Omental fat pad (tissue), 4 donors: ENCODE measurements at places on chromosomes 16 and 17. TPM values are rescaled to one million over a fixed set of nuclear protein-coding genes. Genes with fewer than 3 reads are reported as not detected.

Gene SEPTIN12
- total RNA-seq = not detected

Gene TMEM204
- 21.4 TPM for total RNA-seq

GRCh38 chr17:36778448-36778847, 158.8 kb upstream of the LHX1 start:
- no peak for DNase-seq

GRCh38 chr17:34644941-34645550, 65.7 kb downstream of the TMEM132E start:
- no peak for DNase-seq

GRCh38 chr16:9874219-9874618, 308.0 kb downstream of the GRIN2A start:
- no peak for DNase-seq

Gene SMIM36
- total RNA-seq = not detected

- DNase-seq = no peak
These were observed 54.5 kb downstream of the NACA2 start for GRCh38 chr17:61536422-61536955.

Gene CMIP
- total RNA-seq = 24.7 TPM

Gene C16orf89
- total RNA-seq = 5.3 TPM

GRCh38 chr16:68402748-68403040, 45.6 kb downstream of the SMPD3 start:
- no peak for DNase-seq

DNA sequence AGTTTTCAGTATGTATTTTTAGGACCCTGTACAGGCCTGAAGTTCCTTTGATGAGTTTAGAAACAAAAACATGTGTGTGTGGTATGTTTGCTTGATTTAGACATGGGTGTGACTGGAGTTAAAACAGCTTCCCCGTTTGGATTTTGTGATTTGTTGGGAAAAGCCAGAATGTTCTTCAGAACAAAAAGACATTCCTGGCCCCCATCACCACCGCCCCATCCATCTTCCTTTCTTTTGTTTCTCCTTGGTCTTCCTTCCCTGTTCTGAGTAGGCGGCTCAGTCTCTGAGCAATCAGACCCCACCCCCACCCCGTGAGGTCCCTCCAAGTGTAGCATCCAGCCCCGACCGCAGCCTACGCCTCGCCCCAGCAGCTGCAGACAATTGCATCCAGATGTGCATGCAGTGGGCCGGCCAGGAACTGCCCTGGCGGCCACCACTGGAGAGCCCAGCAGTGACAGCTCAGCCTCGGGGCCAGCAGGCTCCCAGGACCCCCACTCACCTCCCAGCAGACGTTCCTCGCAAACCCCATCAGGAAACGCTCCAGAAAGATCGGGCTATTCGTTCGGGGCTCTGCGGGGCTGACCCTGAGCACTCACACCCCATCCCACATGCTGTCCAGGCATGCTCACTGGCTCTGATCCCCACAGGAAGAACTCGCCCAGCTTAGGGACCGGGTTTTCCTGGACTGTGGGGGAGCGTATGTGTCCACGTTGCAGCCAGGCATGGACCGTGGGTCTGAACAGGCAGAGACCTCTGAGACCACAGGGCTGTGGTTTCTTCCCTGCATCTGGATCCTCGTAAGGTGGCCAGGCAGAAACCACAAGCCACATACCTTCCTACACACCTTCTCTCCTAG, 99.8 kb upstream of the CDH5 start:
- DNase-seq = no peak

Gene PTX4
- not detected for total RNA-seq

DNA sequence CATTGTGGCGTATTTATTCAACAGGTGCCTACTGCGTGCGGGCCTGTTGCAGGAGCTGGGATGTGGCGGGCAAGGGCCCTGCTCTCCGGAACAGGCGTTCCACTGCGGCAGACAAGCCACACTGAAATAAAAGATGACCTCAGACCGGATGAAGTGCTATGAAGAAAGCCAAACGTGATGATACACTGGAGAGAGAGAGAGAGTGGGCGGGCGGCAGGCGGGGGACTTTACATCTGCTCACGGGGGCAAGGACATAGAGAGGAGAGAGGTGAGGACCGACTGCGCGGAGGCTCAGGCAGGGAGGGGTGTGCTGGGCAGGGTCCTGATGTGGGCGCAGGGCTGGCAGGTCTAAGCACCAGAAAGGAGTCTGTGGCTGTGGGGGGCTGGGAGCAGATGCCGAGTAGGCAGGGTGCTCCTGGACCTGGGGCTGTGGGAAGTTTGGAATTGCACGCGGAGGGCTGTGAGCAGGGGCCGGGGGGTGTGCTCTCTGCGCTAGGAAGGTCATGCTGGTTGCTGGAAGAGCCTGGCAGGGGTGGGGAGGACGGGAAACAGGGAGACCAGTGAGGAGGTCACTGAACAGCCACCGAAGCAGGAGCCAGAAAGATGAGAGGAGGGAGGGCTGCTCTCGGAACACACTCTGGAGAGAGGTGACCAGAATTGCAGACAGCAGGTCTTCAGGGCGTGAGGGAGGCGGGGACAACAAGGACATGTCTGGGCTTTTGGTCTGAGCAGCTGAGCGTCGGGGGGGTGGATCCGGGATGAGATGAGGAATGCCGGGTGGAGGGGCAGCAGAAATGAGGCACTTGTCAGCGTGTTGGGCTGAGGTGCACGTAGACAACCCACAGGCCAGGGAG, 9.9 kb downstream of the MXRA7 start:
- no peak for DNase-seq

GRCh38 chr16:684961-685696, 995 bp upstream of the JMJD8 start:
- DNase-seq = no peak

- no peak for DNase-seq
These were observed 63.3 kb upstream of the HSBP1 start for GRCh38 chr16:83744441-83744981.

DNA sequence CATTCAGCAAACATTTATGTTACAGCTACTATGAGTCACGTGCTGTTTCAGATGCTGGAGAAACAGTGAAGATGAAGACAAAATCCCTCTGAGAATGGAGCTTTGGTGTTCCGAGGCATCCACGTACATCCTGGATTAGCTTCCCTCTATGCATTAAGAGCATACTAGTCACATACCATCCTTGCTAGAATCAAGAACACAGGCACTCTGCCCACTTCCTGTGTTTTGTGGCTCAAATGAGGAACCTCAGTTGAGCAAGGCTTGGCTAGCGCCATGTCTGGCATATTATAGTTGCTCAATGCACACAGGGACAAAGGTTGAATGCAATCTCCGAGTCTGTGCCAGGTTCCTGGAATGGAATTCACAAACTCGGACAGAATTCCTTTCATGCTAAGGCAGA, 297.5 kb downstream of the XYLT1 start:
- DNase-seq = no peak

Gene GPR142
- total RNA-seq = not detected

Gene CCR7
- 0.37 TPM for total RNA-seq

- DNase-seq = no peak
These were observed 6.8 kb downstream of the KIFC3 start for GRCh38 chr16:57795431-57795878.

Gene PSME3
- 72.1 TPM for total RNA-seq

DNA sequence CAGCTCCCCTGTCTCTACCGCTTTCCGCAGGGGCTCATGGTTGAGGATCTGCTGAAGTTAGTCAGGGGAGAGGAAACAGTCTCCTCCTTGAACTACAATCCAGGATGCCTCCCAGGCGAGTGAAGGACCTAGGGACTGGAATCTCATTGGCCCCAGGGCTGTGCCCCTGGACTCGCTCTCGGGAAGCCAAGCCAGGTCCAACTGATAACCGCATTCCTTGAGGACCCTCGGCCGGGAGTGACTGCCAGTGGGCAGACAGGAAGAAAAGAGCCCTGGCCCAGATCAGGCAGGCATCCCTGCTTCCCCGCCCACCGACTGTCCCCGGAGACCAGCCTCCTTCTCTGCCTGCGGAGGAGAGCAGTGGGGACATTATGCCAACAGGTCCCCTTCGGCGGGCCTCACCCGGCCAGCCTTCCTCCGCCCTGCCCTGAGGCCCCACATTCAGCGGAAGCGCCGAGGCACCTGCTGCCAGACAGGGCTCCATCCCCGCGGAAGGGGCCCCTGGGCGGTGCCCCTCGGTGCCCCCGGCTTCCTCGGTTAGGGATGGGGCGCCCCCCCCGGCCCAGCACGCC, 776 bp downstream of the LRRC75A start:
- no peak for DNase-seq

DNA sequence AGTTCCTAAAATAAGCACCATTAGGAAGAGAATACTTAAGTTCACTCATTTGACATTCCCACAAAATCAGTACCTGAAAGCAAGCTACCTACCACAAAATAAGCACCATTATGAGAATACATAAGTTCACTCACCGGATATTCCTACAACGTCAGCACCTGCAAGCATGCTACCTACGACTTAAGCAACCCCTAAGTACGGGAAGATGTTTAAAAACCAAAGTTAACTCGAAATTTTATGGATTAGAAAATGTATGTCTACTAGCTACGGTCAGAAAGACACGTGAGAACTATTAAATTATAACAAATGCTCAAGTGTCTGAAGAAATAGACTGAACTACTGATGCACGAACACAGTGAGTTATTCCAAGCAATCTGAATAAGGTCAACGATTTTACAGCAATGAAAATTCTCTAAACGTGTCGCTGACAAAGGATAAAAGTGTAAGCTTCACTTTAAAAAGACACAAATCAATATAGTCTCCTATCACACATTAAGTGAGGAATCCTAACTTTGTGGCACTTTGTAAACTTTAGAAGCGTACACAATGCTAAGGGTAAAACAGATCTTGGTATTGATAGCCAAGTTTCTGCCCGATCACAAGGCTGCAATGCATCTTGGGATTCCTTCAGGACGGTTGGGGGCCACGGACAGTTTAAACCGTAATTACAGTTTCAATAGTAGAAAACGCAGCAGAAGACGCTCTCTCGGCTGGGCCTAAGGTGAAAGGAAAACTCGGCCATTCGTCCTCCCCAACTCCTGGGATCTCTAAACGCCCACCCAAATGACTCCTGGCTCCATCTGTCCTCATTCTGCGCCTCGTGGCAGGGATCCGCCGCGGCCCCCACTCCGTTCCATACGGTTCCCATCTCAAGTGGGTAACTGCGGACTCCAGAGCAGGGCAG, 1.3 kb downstream of the GSPT1 start:
- no peak for DNase-seq

Gene DRC7
- not detected for total RNA-seq

DNA sequence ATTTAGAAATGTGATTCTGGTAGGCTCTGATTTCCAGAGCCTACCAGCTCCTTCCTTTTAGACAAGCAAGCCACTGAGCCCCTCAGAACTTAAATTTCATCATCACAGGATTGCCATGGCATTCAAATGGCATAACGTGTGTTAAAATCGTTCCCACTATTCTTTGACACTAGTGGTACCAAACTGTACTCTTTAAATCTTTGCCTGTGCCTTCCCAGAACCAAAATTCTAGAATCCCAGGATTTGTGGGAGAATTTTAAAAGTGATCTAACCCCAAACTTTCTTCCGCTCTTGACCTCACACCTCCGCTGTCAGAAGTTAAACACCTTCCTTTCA, 287 bp upstream of the INTS2 start:
- no peak for DNase-seq

DNA sequence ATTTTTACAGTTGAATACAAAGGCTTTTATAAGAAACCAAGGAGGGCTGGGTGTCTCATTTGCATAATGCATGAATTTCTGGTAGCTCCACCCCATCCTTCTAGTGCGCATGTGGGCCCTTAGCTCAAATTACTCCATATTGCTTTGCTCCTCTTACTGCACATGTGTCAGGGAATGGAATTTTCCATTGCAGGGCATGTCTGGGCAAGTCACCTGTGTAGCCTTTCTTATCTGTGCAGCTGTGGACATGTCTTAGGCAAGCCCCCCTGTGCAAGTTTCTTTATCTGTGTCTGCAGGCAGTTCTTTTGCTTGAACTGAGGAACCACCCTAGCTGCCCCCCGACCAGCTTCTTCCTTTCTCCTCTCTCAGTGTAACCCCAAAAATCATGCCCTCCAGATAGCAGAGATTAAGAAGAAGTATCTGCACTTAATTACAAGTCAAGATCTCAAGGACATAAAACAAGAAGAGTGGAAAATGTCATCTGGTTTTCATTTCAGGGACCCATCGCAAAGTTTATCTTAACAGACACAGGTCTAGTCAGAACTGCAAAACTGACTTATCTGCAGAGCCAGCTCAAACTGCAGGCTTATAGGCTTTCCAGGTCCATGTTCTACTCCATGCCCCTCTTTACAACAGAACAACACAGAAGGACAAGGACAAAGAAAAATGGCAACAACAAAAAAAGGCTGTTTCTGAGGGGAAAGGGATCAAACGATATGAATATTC, 137.9 kb upstream of the HS3ST4 start:
- DNase-seq = no peak

- DNase-seq = no peak
These were observed 232.3 kb downstream of the XYLT1 start for GRCh38 chr16:17238285-17239028.

Gene FASN
- total RNA-seq = 1,522 TPM

DNA sequence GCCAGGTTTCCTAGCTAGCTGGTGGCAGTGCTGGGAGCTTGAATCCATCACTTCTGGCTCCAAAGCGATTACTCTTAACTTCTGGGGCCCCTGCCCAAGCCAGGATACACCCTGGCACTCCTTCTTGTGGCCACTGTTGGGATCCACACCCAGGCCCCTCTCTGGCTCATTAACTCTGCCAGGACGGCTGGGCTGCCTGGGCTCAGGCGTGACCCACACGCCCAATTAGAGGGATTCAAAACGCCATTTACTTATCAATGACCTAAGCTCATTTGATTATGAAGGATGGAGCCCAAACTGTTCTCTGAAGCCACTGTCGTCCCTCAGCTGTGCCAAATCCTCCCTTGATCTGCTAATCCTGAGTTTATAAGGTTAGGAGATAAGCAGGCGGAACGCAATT, 79.7 kb upstream of the BRD7 start:
- DNase-seq = no peak

DNA sequence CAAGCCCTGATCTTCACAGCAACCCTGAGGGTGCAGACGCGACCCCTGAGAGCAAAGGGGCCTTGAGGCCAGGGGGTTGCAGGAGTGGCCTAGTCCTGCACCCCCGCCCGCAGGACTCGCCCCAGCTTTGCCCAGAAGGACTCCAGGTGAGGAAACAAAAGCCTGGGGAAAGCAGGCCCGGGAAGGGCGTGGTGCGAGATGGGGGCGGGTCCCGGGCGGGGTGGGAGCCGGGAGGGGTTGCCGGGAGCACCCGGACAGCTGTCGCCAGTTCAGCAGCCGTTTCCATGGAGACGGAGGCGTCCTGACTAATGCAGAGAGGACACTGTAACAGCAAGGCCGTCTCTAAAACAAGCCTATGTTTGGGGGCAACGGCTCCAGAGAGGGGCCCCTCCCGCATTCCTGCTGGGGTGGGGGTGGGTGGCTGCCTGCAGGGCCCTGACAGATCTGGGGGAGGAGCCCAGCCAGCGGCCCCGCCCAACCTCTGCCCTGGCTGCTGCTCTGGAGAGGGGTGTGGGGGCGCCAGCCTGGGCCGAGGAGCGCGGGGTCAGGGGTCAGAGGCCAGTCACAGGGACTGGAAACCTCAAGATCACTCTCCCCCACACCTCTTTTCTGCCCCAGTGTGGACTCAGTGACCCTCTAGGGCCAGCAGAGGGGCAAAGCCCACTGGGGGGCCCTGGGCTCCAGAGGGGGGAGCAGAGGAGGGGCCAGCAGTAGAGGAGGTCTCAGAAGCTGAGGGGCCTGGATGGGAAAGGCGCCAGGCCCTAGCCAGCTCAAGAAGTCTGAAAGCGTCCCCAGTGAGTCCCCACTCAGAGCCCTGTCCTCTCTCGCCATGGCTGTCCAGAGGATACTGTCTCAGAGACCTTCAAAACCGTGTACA, 3.1 kb upstream of the TPPP3 start:
- no peak for DNase-seq
